ENCODE measurements at places on chromosomes 11 and 22.
A peak's percentile ranks its signal among the peaks of the same experiment; 100 is the strongest.

DNA sequence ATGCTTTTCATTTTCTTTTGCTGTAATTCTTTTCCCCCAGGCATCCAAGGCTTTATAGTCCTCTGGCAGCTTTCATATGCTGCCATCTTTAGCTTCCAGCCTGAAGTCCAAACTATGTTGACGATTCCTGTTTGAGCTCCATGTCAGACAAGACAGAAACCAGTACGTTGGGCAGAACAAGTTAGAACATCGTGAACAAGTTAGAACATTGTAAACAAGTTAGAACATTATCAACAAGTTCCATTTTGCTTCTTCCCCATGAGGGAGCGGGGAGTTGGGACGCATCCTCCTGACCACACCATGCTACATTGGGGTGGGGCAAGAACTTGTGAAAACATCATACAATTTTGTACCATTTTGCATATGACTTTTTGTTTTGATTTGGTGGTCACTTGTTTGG, 23.9 kb downstream of the GLB1L2 start:
- no peak for DNase-seq

GRCh38 chr11:6568191-6568918, 35.1 kb downstream of the RRP8 start:
- DNase-seq, result no peak

DNA sequence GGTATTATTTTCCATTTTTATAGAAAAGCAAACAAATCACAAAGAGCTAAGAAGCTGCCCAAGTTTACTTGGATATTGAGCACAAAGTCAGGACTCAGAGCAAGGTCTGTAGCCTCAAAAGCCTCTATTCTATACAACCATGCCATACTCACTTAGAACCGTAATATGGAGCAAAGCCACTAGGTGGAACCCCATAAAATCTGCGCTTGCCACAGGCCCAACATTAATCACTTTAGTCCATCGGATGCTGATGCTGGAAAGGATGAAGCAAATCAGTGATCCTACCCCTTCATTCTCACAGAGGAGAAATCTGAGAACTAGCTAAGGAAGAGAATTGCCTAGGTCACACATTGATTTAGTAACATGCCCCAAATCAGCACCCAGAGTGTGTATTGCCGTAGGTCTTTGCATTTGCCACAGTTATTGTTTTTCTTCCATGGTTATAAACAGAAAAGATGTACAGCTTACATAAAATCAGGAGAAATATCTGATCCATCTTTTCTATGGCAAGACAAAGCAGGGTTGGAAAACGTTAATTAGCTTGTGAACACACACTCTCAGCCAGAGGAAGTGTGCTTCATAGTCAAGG, 56.7 kb upstream of the RAB38 start:
- peak; percentile 16 for DNase-seq

- DNase-seq, result no peak
These were observed 12.9 kb downstream of the SFI1 start for GRCh38 chr22:31509061-31509762.

- no peak for DNase-seq
These were observed 7.4 kb downstream of the MOB2 start for GRCh38 chr11:1479006-1479677.

DNA sequence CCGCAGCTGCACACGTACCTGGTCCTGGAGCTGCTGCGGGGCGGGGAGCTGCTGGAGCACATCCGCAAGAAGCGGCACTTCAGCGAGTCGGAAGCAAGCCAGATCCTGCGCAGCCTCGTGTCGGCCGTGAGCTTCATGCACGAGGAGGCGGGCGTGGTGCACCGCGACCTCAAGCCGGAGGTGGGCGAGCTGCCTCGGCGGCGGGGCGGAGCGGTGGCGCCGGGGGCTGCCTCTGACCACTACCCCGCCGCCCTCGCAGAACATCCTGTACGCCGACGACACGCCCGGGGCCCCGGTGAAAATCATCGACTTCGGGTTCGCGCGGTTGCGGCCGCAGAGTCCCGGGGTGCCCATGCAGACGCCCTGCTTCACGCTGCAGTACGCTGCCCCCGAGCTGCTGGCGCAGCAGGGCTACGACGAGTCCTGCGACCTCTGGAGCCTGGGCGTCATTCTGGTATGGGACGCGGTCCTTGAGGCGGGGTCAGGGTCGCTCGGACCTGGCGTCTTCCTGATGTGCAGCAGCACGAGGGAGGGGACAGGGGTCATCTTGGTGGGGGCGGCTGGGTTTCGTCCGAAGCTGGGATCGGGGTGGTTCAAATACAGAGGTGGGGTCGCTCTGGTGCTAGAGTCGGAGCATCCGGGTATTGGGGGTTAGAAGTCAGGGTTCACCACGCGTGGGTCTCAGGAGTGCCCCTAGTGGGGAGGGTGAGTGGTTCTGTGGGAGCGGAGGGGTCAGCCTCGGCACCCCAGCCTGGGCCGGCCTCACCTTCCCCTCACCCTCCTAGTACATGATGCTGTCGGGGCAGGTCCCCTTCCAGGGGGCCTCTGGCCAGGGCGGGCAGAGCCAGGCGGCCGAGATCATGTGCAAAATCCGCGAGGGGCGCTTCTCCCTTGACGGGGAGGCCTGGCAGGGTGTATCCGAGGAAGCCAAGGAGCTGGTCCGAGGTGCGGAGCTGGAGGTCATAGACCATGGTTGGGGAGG, 10.8 kb downstream of the RPS6KA4 start:
- DNase-seq, result no peak

- DNase-seq, result no peak
These were observed 577.9 kb upstream of the ANO5 start for GRCh38 chr11:21614961-21615360.

DNA sequence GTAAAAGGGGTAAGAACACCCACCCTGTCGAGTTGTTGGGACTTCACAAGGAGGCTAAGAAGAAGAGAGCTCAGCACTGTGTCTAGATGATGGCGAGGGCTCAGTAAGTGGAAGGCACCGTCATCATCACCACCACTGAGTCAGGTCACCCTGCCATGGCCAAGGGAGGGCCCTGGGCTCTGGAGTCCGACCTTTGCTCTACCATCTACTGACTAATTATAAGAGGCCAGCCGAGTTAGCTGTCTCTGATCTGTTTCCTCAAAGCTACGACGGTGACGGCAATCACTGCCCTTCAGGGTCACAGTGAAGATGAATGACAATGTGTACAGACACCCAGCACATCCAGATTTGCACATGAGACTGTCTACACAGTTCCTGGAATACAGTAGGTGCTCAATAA, 29.3 kb downstream of the KIAA0930 start:
- no peak for DNase-seq

Measured in SW480 (cell line).